Cortex of kidney (tissue), 1 donor: ENCODE measurements at places on chromosomes 7 and 10.

DNA sequence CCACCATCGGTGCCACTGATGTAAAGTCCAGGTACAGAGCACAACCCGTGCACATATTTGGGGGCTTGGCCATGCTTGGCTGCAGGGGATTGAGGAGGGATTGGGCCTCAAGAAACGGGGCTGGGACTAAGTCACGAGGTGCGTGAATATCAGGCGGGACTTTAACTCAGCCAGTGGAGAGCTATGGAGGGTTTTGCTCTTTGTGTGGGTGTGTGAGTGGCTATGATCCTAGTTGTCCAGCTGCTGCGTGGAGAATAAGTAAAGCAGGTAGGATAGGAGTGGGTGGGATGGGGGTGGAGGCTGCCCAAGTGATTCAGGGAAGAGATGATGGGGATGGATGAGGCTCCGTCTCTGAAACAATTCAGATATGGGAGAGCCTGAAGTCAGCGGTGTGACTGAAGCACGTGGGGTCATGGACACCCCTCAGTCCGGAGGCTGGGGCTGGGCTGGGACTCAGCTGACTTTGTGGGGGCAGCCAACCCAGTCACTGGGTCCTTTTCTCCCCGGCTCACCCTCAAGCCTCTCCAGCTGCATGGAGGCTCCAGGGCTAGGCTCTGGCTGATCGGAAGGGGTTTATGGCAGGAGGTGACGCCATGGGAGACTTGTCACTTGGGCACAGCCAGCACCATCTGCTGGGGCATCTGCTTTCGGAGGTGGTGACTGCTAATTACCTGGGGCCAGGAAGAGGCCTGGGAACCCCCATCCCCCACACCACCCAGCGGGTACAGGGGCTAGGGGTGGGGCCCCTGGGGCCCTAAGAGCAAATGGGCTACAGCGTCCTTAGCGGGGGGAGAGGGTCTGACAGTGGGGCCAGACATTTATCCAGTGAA is 1.7 kb upstream of the LFNG start:
- DNase-seq: no peak

GRCh38 chr7:76292213-76292573 is 10.3 kb upstream of the HSPB1 start:
- no peak for DNase-seq

- DNase-seq: no peak
Observed at GRCh38 chr10:4028854-4029583, 244.0 kb upstream of the KLF6 start.

DNA sequence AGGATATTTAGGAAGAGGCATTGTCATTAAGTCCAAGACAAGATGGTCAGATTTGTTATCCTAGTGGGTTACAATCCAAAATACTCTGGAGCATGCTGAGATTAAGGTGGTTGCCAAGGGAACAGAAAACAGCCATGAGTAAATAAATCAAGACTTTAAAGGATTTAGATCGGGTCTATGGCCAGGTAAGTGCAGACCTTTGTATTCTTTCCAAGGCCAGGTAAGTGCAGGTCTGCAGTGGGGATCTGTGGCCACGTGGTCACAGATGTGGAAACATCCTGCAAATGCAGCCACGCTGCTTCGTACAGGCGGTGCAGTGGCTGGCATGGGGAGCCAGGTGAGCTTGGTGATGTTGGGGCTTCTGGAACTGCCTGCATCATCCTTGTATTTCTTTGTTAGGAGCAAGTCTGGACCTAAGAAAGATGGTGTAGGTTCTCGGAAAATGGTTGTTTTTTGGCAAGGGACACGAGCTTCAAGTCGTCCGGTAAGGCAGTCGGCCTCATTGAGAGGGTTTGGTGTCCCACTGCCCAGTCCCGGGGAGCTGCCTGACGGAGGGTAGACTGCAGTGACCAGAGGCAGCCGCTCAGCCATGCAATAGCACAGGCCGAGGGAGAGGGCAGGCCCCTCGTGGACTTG is 21.8 kb downstream of the ZNF775 start:
- DNase-seq: no peak

DNA sequence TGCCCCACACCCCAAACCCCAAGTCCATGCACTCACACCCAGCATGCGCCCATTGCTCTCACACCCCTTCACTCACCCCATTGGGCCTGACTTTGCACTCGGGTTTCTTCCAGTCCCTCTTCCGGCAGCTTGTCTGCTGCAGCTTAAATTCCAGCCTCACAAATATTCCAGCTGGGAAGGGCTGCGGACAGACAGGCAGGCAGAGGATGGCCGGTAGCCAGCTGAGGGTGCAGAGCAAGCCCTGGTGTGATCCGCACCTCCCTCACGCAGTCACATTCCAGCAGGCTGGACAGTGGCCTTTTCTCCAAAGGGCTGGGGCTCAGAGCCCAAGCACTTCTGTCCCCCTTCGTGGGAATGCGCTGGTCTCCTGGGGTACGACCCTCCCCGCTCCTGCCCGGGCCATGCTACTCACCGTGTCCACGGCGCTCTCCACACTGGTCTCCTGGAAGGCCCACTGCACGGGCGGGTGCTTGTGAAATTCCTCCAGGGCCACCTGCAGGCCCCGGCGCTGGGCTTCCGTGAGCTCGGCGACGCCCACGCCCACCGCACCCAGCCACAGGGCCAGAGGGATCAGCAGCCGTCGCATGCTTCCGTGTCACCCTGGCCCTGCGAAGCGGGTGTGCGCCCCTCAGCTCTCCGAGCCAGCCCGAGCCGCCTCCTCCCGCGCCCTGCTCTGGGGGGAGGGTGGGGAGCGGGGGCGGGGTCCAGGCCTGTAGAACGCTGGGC is 1.2 kb downstream of the RARRES2 start:
- DNase-seq: no peak

- DNase-seq: no peak
Observed at GRCh38 chr10:124955868-124956267, 13.9 kb downstream of the ZRANB1 start.

DNA sequence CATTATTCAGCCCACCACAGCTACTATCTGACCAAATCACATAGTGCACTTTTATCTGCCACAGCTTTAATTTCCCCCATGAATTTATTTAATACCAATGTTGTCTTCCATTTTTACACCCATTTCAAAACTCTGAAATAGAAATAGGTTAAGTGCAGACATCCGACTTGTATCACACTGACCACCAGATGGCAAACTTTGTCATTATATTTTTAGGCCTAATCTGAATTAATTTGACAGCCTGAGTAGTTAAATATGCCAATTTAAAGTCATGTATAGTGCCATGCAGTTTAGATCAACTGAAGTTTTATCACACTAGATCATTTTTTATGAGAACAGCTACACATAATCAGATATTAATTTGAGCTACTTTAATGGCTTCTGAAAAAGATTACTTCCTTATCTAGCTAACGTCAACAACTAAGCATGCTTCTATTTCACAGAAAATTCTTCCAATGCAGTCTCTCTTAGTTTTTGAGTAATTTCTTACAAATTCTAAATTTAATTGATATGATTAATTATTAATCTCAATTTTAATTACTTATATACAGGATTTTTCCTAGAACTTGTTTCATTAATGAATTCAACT is 566.4 kb downstream of the GFRA1 start:
- DNase-seq: no peak

- DNase-seq: no peak
Observed at GRCh38 chr7:28200598-28200997, 20.0 kb upstream of the JAZF1 start.

- DNase-seq: no peak
Observed at GRCh38 chr7:1174002-1174401, 14.0 kb upstream of the ZFAND2A start.

GRCh38 chr10:78365694-78366093 is 332.0 kb downstream of the RPS24 start:
- no peak for DNase-seq

- DNase-seq: no peak
Observed at GRCh38 chr7:35465791-35466336, 212.0 kb upstream of the TBX20 start.

GRCh38 chr10:131198401-131198800 is 113.1 kb downstream of the TCERG1L start:
- DNase-seq: no peak

GRCh38 chr7:124059375-124059774 is 26.5 kb upstream of the TMEM229A start:
- DNase-seq: no peak

- no peak for DNase-seq
Observed at GRCh38 chr10:117131376-117132327, 6.4 kb downstream of the VAX1 start.

DNA sequence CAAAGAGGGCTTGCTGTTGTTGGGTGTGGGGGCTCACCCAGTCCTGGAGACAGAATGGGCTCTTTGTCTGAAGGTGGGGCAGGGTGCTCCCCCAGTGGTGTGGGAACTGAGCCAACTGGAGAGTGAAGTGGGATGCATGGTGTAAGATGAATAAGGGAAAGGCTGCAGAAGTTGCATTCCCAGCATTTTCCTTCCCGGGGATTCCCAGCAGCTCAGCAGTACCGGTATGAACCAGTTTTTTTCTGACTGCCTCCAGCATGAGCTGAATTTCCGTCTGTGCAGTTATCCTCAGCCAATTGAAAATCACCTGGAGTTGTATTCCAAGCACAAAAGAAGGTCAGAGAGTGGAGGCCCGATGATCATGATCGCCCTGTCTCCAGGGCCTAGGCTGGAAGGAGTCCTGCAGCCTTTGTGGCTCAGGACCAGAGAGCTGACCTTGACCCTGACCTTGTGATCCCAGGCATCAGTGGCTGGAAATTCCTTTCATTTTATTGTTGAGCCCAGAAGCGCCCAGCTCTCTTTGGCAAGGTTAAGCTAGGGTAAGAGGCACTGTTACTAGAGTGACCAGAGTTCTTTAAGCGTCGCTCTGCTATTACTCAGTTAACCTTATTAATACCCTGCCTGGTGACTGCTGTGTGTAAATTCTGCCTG is 33.4 kb downstream of the OGDH start:
- DNase-seq: no peak

GRCh38 chr7:17099083-17099973 is 199.1 kb upstream of the AHR start:
- no peak for DNase-seq

GRCh38 chr10:101373063-101373462 is 19.1 kb downstream of the BTRC start:
- no peak for DNase-seq

DNA sequence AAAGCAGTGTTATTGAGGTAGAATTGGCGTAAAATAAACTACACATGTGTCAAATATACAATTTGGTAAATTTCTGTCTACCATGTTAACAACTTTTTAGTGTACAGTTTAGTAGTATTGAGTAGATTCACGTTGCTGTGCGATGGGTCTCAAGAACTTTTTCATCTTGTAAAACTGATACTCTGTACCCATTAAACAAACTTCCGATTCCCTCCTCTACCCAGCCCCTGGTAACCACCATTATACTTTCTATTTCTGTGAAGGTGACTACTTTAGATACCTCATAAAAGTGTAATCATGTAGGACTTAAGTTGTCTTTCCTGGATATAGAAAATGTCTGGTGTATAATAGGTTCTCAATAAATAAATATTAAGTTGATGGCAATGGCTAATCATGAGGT is 408.5 kb upstream of the POT1 start:
- DNase-seq: no peak

- DNase-seq: no peak
Observed at GRCh38 chr7:131524703-131525102, 31.7 kb downstream of the PODXL start.

DNA sequence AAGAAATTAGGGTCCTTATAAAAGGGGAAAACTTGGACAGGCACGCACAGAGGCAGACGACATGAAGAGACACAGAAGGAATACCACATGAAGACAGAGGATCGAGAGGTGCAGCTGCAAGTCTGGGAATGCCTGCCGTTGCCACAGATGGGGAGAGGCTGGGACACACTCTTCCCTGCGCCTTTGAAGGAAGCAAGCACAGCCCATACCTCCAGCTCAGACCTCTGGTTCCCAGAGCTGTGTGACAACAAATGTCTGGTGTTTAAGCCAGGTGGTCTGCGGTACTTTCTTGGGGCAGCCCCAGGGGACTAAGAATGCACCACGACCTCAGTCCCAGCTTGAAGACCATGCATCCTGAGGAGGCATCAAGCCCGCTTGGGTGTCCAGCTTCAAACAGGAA is 18.3 kb downstream of the INSIG1 start:
- DNase-seq: no peak

DNA sequence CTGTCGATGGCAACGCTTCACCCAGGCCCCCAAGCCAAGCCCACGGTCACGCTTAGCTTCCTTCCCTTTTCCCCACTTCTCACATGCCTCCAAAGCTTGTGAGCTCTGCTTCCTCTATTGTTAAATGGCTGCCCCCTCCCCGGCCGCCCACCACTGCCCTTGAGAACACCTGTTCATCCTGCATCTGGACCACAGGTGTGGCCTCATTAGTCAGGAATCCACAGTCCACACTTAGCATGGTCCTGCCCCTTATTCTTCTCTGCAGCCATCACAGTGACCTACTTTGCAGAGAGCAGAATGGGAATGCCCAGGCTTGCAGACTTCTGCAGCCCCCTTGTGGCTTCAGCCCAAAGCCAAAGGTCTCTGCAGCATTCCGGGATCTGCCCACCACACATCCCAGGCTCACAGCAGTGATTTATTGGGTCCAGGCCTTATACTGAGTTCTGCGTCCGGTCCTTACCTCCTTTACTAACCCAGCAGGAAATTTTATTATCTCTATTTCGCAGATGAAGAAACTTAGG is 66.9 kb downstream of the PTPRE start:
- no peak for DNase-seq

DNA sequence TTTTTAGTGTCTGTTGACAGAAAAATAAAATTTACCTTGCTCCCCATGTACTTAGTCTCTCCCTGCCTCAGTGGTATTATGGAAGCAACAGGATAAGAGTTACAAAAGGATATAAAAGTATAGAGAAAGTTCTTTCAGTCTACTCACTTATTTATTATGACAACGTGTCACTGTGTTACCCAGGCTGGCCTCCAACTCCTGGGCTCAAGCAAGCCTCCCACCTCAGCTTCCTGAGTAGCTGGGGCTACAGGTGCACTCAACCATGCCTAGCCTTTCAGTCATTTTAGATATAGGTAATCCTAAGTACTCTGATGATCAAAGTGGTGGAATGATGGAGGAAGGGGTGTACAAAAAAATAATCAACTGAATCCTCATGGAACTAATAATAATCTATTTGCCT is 215.2 kb upstream of the MKLN1 start:
- no peak for DNase-seq

DNA sequence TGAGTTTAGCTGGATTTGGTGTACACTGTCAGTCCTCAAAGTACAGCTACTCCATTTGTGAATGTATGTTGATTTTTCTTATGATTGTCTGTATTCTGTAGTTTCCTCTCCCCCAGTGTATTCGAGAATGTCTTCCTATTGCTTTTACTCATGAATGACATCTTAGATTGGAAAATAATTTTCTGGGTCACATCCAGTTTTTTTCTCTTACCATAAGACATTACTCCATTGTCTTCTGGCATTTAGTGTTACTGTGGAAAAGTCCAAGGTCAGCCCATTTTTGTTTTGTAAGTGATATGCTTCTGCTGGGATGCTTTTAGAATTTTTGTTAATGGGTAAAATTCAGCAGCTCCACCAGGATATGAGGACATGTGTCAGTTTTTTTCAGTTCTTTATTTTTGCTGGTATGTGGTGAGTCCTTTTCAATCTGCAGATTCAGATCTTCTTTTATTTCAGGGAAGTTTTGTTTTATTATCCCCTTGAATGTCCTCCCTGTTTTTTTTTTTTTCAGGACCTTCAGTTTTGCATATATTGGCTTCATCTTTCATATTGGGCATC is 33.6 kb downstream of the WAC start:
- no peak for DNase-seq

- no peak for DNase-seq
Observed at GRCh38 chr7:101104193-101104713, 19.0 kb downstream of the TRIM56 start.
